ENCODE measurements at places on chromosomes 2 and 18.

- DNase-seq, result no peak
These were observed 140.4 kb upstream of the RNF152 start for GRCh38 chr18:62033207-62033606.

- DNase-seq, result no peak
These were observed 32.2 kb downstream of the MAPRE2 start for GRCh38 chr18:35073186-35074105.

GRCh38 chr2:104004821-104005220 is 849.1 kb upstream of the POU3F3 start:
- DNase-seq, result no peak

DNA sequence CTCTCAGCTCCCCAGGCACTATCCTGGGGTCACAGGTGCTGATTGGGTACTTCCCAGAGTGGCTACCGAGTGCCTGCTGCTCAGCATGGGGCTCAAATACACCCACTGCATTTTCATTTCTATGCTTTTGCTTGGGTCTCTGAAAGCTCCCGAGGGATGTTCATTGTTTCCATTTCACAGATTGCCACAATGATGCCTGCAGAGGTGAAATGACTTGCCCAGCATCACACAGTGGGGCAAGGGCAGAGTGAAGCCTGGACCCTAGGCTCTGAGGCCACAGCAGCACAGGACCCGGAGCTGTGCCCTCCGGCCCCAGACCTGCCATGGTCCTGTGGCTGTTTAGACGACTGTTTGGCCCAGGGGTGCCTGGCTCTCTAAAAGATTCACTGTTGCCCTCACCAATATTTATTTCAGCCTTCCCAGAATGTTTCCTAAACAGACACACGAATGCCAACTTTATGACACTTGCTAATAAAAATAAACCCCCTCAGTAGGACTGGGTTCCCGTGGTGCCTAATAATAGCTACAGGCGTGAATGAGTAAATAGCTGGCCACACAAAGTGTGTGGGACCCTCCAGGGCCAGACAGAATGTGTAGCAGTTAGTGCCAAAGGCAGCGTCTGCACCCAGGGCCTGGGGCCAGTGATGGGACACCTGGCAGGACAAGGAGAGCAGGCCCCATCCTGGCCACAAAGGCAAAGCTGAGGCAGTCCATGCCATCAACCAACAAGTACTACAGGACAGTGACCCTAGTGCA is 11.5 kb upstream of the ST8SIA5 start:
- no peak for DNase-seq

DNA sequence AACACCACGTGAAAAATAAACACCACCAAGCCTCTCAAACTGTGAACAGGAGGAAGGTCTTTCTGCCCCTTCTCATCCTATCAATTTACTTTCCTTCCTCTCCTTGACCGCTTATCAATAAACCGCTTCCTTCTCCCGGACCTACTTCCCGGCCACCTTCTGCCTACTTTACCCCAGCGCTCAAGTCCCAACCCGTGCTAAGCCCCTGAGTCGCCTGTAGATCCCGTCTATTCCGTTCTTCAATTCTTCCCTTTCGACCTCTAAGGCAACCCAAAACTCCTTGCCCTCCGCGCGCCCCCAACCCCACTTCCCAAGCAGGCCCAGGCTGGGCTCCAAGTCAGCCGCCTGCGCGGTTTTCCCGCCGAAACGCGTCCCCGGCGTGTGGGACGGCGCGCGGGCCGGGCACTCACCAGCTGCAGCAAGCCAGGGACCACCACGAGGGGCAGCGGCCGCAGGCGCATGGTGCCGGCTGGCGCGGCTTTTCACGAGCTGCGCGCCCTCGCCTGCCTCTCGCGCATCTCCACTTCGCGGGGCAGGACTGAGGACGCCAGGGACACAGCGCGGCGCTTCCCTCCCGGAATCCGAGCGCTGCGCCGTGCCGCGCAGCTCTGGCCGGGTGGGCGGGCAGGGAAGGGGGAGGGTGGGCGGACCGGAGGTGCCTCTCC is at the start of gene NXPH2:
Gene NXPH2, minus strand, starts transcription at position 610 of the 665 bp plus-strand sequence. Its CDS starts 149 bp downstream, at position 461.
- no peak for DNase-seq

- no peak for DNase-seq
These were observed 225.0 kb downstream of the FHOD3 start for GRCh38 chr18:36522509-36522908.
